ENCODE measurements at places on chromosomes 2 and 18.

DNA sequence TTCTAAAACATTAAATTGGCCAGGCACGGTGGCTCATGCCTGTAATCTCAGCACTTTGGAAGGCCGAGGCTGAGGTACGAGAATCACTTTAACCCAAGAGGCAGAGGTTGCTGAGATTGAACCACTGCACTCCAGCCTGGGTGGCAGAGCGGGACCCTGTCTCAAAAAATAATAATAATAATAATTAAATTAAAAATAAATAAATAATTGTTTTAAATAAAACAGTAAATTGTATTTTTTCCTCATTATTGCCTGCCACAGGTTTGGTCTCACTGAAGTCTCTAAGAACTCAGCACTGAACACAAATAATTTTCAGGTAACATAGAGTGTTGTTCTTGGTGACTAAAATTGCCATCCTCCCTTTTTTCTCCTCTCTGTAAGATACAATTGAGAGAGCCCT lies 19.8 kb downstream of the COL5A2 start:
- DNase-seq = no peak

DNA sequence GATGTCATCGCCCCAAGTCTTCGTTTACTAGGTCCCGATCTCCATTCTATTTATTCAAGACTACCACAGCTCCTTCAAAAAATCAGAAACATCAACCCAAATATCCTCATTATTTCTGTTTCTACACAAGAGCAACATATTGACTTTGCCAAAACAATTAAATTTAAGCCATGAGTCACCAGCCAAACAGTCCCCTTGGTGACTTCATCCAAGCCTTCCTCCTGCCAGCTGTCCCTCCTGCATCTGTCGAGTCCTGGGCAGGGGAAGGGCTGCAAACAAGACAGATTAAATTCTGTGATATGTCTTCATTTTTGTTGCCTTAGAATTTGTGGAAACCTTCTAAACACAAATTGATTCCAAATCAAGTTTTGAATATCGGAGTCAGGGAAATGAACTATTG lies 110.3 kb downstream of the SP3 start:
- DNase-seq = no peak

DNA sequence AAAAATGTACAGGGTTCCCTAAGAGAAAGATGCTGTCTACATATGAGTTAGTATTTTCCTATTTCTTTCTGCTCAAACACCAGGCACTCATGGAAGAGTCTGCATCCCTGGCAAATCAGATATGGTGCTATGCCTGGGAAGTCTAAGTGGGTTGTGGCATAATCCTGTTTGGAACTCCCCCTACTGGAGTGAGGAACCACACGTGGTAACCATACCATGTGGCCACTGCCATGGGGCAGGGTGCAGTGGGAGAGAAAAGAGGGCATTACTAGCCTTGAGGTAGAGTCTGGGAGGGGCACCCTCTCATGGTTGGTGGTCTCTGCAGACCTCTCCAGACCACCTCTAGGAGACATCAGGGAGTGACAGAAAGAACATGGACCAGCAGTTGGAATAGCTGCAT lies 257.9 kb upstream of the ATP5MC3 start:
- no peak for DNase-seq

GRCh38 chr2:24492421-24493279 lies 1.6 kb downstream of the NCOA1 start:
- DNase-seq = no peak

- DNase-seq = no peak
Observed at GRCh38 chr2:71713581-71714580, 260.5 kb downstream of the DYSF start.

DNA sequence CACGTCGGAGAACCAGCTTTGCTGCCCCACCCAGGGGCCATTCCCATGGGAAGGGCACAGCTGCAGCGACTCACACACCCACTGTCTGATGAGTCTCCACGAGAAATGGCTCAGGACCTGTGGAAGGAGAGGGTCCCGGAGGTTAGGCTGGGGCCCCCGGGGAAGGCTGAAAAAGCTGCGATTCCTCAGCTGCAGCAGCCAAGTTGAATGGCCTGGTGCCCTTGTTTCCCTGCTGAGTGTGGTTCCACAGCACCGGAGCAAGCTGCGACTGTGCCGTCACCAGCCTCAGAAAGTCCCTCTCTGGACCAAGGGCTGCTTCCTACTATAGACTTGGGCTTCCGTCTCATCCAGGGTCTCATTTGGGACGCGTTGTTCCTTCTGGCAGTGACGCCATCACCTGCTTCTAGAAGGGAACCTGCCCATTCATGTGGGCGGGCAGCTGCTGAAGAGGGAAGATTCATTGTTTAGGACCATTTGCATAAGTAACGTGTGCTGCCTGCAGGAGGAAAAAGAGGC lies 180.2 kb downstream of the INHBB start:
- no peak for DNase-seq

- peak; percentile 28 for DNase-seq
Observed at GRCh38 chr2:217858519-217859491, 144.0 kb downstream of the TNS1 start.

GRCh38 chr2:119126650-119127049 lies 31.9 kb downstream of the C1QL2 start:
- no peak for DNase-seq

- DNase-seq = no peak
Observed at GRCh38 chr2:181058378-181059269, 78.2 kb downstream of the UBE2E3 start.

GRCh38 chr2:127074358-127074757 lies 32.6 kb downstream of the BIN1 start:
- DNase-seq = no peak

- DNase-seq = no peak
Observed at GRCh38 chr2:231189171-231189530, 9.3 kb upstream of the ARMC9 start.

- no peak for DNase-seq
Observed at GRCh38 chr2:129575431-129575830, 404.0 kb upstream of the RAB6C start.

DNA sequence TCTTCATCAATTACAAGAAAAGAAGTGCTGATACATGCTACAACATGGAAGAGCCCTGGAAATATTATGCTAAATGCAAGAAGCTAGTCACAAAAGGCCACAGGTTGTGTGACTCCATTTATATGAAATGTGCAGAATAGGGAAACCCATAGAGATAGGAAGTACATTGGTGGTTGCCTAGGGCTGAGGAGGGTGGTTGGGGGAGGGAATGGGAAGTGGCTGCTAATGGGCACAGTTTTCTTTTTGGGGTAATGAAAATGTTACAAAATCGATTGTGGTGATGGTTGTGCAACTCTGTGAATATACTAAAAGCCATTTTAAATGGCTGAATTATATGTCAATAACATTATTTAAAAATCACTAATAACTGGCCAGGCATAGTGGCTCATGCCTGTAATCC lies 24.3 kb upstream of the RESP18 start:
- no peak for DNase-seq

DNA sequence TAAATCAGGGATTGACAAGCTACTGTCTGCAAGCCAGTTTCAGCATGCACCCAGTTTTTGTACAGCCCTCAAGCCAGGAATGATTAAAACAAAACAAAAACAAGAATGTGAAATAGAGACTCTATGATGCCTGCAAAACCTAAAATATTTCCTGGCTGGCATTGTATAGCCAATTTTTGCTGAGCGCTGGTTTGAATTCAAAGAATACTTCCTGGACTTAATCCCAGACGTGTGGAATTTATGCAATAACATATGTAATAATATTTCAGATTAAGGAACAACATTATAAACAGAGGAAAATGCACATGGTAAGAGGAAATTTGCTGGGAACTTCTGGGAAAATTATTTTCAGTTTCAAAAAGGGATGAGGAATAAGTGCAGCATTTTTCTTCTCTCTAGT lies 148.1 kb upstream of the RPRM start:
- no peak for DNase-seq

- DNase-seq = no peak
Observed at GRCh38 chr2:187719510-187719909, 165.3 kb upstream of the TFPI start.

- no peak for DNase-seq
Observed at GRCh38 chr18:51952844-51953243, 387.2 kb upstream of the DCC start.

- no peak for DNase-seq
Observed at GRCh38 chr2:148592791-148593190, 51.8 kb upstream of the EPC2 start.

GRCh38 chr18:62183578-62184195 lies 3.2 kb downstream of the PIGN start:
- DNase-seq = no peak

DNA sequence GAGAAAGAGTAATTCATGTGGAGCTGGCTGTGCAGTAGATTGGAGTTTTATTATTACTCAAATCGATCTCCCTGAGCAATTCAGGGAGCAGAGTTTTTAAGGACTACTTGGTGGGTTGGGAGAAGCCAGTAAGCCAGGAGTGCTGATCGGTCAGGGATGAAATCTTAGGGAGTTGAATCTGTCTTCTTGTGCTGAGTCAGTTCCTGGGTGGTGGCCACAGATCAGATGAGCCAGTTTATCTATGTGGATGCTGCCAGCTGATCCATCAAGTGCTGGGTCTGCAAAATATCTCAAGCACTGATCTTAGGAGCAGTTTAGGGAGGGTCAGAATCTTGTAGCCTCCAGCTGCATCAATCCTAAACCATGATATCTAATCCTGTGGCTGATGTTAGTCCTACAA lies 17.0 kb upstream of the UGT1A8 start:
- no peak for DNase-seq

DNA sequence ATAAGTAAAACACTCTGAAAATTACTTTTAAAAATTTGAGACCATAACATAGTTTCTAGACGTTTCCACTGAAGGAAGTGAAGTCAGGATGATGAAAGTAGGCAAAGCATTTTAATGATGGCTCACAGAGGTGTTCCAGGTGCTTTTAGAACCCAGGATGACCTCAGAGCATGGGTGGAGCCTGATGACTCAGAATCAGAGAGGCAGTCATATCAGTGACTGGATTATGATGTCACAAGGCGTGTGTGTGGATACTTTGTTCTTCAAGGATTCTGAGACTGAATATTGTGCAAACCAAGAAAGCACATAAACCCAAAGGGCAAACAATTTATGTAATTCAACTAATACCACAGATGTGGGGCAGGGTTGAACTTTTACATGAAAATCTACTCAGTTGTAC lies 208.0 kb upstream of the FBXO11 start:
- no peak for DNase-seq

DNA sequence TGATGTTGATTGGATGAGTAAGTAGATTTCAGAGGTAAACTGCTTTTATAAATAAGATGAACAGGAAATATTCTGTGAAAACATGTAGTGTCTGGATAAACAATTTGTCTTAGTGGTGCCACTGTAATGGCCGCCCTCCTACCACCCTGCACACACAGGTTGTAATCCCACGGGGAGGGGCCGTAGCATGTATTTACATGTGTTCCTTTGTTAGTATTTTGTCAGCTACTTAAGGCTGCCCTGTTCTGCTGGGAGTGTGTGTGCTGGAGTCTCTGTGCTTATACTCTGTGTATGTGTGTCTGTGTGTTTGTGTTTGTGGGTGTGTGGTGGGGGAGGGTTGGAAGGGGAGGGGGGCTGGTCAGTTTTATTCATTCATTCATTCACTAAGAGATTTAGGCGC lies 5.1 kb downstream of the TSHZ1 start:
- peak; percentile 41 for DNase-seq

GRCh38 chr2:26243470-26244308 lies 743 bp downstream of the HADHA start:
- peak; percentile 68 for DNase-seq

- no peak for DNase-seq
Observed at GRCh38 chr2:94774851-94775250, 96.4 kb upstream of the TEKT4 start.

DNA sequence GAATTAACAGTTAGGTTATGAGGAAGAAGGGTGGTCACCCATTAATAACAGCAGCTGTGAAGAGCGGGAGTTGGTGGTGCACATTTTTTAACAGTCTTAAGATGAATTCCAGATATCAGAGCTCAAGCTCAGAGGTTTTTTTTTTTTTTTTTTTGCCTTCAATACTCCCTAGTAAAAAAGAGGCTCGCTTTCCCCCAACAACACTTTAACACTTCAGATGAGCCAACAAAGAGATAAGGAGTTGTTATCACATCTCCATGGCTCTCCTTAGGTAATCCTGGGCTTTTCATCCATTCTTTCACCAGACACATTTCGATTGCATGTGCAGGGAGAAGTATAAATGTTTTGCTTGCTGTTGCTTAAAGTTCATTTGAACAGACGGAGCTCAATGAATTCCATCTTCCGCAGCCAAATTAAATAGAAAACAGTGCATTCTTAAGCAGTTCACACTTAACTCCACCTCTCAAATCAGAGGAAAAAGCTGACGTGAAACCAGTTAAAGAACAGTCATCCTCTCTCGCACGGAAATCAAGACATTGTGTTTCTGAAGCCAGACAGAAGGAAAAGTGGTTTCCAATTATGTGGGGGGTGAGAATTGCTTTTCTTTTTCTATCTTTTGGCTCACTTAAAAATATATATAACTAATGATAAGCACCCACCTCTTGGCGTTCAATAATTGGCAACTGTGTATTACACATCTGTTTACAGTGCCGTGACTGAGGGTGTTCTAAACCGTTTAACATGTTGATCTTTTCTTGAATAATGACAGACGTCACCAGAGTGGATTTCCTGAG lies 118.2 kb downstream of the ZNF521 start:
- no peak for DNase-seq

- DNase-seq = no peak
Observed at GRCh38 chr18:4544142-4544541, 89.0 kb upstream of the DLGAP1 start.

- DNase-seq = no peak
Observed at GRCh38 chr2:239039479-239039861, 191.6 kb downstream of the TWIST2 start.

GRCh38 chr2:120440521-120441350 lies 94.8 kb downstream of the INHBB start:
- no peak for DNase-seq

- DNase-seq = no peak
Observed at GRCh38 chr2:80852808-80853139, 548.2 kb upstream of the LRRTM1 start.

DNA sequence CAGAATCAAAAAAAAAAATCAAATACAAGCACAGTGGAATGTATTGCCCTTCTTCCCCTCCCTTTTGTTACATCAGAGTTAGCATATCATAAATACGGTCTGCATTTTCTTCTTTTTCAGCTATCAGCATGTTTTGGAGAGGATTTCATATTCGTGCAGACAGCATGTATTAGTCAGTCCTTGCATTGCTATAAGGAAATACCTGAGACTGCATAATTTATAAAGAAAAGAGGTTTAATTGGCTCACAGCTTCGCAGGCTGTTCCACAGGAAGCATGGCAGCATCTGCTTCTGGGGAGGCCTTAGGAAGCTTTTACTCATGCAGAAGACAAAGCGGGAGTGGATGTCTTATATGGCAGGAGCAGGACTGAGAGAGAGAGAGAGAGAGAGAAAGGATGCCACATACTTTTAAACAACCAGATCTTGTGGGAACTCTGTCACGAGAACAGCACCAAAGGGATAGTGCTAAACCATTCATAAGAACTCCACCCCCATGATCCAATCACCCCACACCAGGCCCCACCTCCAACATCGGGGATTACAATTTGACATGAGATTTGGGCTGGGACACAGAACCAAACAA lies 8.9 kb downstream of the IL1B start:
- no peak for DNase-seq

GRCh38 chr2:145351864-145352425 lies 832.0 kb upstream of the ZEB2 start:
- no peak for DNase-seq
